IPS-NIHi11 (cell line): ENCODE measurements at places on chromosomes 5 and 9.

DNA sequence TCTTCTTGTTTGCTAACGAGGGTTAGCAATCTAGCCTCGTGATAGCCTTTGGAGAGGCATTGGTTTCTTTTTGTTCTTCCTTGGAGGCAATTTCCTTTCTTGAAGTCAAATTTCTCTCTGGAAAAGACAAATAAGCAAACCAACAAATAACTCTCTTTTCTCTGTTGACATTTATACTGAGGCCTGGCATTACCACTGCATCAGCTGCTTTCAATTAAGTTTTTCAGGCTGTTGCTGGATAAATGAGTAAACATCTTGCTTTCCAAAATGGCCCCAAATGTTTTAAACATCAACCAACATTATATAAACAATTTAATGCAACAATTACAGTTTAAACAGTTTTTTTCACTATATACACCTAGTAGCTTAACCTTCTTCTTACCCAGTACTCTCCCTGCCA, 264.4 kb downstream of the HTR1A start:
- DNase-seq: no peak

DNA sequence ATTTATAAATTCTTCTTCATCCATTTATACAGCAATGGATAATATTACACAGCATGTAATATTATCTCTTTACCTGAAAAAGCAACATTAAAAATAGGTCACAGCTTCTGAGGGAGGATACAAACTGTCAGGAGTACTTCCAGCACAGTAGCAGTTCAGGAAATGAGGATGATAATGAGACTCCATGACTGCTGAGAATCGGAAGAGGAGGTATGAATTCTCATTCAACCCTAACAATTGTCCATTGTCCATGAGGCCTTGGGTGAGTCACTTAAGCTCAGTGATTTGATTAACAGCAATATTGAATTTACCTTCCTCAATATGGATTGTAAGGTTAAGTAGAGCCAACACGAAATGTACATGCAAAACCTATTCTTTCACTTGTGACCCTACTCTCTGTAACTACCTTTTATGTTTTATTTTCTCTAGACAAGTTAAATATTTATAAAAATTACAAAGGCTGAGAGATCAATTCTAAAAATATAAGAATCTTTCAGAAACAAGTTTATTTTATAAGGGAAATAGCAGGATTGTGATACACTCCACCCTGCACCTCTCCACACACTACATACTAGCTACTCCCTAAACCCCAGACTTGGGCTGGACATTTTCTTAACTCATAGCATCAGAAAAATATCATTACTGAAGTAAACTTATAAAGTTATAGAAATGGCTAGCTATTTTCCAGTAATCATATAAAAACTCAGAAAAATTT, 159.1 kb upstream of the ACOT12 start:
- no peak for DNase-seq

DNA sequence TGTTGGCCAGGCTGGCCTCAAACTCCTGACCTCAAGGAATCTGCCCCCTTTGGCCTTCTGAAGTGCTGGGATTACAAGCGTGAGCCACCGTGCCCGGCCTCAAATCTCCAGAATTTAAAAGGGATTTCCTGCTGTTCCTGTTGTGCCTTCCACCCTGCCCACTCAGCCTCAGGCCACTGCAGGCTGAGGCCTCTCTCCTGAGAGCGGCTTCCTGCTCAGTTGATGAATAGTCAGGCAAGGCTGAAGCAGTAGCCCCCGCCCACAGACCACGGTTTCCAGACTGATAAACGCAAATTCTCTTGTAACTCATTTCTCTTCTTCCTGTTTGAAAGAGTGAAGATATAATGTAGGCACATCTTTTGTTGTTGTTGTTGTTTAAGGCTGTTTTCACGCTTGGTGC, 127.0 kb upstream of the PLCXD3 start:
- peak; percentile 7 for DNase-seq

GRCh38 chr9:93668261-93668871, 92.0 kb downstream of the PHF2 start:
- DNase-seq: peak; percentile 44

DNA sequence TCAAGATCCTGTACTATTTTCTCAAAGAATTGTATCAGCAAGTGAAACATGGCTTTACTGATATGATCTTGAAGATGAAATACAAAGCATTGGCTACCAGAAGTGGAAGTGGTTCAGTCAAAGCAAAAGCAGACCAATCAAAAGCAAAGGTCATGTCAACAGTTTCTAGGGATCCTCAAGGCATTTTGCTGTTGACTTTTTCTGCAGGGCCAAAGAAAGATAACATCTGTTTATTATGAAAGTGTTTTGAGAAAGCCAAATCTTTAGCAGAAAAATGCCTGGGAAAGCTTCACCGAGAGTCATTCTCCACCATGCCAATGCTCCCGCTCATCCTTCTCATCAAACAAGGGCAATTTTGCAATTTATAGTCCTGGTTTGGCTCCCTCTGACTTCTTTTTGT, 90.3 kb upstream of the ACO1 start:
- DNase-seq: no peak

DNA sequence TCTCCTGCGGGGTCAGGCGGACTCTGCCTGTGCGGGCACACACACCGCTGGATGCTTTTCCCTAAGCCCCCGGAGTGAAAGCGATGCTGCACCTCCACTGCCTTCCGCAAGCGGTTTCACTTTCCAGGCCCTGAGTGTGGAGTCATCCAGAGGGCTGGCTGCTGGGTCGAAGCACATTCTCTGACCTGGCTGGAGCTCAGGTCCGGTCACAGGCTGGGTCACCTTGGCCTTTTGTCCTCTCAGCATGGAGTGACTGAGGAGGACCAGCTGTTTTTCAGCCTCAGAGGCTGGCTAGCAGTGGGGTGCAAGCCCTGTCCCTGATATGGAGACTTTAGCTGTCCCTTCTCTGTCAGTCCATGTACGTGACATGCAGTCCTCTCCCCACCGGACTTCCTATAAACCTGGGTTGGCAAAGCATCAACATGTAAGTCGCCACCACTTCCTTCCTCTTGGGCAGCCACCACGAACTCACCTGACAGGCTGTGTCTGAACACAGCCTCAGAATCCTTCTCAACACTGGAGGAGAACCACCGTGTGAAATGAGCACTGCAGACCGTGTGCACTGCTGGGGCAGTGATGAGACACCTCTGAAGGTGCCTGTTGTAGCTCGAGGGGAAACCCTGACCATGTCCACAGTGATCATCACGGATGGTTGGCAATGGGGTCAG, 51.3 kb downstream of the GADD45G start:
- no peak for DNase-seq

- DNase-seq: no peak
Observed at GRCh38 chr5:145588113-145588512, 247.0 kb downstream of the PRELID2 start.

DNA sequence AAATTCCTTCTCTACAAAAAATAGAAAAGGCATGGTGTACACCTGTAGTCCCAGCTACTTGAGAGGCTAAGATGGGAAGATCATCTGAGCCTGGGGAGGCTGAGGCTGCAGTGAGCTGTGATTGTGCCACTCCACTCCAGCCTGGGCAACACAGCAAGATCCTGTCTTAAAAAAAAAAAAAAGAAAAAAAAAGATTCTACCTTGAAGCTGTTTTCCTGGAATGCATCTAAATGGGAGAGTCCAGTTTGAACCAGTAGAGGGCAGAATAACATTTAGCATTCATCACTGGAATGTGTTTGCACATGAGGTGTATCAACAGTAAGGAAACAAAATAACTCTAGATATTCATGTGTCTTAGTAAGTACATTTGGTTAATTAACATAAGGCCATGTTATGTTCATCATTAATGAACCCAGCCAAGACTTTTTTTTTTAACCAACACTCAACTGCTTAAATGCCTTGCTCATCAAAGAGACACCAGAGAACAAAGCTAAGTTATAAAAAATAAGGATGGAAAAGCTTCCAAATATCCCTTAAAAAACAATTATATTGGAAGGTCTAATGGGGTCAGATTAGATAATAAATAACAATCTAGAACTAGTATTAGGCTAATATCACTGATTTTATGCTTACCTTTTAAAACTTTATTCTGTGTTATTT, 16.1 kb downstream of the IFNE start:
- peak; percentile 73 for DNase-seq

DNA sequence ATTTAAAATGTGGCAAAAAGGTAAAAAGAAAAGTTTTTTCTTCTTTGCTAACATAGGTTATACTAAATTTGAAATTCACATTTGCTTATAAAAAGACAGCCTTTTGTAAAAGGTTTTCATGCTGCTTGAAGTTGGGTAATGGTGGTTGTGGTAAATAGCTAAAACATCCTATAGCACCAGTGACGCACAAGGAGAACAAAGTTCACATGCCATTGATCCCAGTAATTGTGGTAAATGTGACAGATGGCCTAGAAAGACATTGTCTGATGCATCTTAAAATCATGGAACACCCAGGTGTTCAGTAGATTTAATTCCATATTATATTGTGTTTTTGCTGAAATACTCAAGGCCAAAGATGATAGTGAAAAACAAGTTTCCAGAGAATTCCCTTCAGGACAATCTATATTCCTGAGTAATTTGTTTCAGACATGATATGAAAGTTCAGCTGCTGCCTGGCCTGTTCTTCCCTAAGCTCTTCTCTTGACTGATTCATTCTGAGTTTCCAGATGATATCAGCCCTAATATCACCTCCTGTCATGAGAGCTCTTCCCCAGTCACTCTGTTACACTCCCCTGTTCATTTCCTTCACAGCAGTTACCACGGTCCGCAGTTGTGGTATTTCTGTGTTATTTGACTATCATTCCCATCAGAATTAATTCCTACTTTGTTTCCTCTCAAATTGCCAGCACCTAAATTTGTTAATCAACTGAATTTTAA, 4.6 kb upstream of the FBXL17 start:
- DNase-seq: no peak

GRCh38 chr9:110426052-110426709, 88.5 kb upstream of the TXNDC8 start:
- no peak for DNase-seq

GRCh38 chr5:52262844-52263243, 524.9 kb upstream of the ITGA1 start:
- no peak for DNase-seq

DNA sequence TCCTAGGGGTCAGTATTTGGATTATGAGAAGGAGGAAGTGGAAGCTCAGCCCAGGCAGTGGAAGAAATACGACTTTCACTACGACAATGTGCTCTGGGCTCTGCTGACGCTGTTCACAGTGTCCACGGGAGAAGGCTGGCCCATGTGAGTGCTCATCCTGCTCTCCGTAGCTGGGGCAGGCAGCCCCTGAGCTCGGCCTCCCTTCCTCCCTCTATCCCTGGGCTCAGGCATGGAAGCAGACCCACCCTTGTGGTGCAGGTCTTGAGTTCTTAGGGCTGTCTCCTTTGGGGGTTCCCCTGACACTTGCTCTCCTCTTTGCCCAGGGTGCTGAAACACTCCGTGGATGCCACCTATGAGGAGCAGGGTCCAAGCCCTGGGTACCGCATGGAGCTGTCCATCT, 180.1 kb downstream of the CACNA1B start:
- no peak for DNase-seq

DNA sequence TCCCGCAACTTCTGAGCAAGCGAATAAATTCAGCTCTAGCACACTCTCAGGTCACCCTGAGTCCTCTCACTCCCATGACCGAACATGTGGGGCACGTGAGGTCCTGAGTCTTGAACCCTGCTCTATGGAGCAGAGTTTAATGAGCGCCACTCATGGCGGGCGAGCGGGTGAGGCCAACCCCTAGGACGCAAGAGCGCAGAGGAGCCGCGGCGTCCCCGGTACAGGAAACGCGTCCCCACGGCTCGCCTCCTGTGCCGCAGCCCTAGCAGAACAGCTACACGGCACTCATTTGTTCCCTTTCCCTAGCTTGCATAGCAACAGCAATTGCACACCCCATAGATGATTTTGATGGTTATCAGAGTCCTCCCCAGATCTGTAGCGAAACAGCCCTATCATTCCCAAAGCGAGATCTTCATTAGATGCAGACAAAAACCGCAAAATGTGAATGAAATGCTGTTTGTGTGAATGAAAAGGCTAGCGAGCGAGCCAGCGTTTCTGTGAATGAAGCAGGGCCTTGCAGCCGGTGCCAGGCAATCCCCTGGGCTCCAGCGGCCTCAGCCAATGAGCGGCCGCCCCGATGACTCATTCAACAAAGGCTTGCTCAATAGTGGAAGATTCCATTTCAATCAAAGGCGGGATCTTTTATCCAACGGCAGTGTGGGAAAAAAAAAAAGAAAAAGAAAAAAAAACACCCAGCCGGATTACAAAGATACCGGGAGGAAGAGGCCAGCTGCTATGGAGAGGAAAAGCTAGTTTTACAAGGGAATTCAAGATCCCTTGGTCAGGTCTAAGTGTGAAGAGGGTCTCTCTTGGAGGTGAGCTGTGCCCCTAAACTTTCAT, 1.5 kb upstream of the SHC3 start:
- peak; percentile 92 for DNase-seq

DNA sequence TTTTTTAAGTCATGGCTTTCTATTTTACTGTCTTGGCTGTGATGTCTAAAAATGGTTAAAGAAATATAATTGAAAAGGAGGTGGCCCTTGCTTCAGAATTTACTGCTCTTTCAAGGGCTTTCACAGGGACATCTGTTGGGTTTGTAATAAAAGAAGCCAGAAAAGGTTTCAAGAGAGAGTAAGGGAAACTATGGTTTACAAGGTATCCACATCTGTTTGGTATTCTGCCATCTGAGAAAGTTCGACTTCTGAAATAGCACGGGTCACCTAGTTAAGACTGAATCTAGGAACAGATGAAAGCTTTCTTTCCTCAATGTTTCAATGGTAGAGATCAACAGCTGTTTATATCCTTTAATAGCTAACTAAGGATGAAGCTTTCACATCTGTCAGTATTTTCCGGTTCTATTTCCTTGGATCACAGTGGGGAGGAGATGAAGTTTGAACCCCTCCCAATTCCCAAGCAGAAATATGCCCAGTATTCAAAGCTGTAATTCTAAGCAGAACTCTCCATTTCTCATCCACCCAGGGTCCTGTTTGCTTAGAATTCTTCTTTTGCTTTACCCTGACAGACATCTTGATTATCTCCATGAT, 72.8 kb upstream of the IFNK start:
- DNase-seq: no peak

DNA sequence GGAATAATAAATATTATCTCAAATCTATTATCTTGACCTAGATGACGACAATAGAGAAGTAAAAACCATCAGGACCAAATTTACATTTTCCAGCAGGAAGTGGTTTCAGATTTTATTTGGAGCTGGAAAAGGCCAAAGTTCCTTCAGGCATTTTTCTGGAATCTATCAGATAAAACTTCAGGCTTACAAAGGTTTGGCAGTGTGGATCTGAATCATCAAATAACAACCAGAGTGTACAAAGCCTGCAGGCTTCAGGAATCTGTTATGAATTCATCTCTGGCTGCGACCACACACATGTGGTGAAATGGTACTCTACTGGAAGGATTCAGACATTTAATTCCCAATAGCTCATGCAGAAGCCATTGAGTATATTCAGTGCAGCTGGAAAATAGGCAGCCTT, 726.4 kb upstream of the GRAMD2B start:
- no peak for DNase-seq

DNA sequence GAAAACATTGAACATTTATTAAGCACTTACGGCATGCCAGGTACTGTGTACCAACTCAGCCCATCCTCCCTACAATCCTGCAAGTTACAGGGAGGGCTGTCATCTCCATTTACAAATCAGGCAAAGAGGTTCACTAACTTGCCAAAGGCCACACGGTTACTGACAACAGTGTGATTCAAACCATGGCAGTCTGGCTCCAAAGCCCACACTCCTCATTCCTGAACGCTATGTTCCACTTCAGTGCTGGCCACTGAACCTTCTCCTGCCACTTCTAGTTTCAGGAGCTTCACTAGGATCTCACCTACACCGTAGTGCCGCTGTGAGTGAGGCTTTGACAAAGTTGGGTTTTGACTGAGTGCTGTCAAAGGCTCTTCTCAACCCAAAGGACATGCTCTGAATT, 7.2 kb upstream of the LIFR start:
- no peak for DNase-seq

- peak; percentile 40 for DNase-seq
Observed at GRCh38 chr5:141172381-141173204, at the start of gene PCDHB7. TSS of gene PCDHB7 (plus strand) at chr5:141172644. CDS start at chr5:141172836, 192 bp downstream.
